Muscle of leg (tissue), 16 donors: ENCODE measurements at places on chromosomes 4 and X.

DNA sequence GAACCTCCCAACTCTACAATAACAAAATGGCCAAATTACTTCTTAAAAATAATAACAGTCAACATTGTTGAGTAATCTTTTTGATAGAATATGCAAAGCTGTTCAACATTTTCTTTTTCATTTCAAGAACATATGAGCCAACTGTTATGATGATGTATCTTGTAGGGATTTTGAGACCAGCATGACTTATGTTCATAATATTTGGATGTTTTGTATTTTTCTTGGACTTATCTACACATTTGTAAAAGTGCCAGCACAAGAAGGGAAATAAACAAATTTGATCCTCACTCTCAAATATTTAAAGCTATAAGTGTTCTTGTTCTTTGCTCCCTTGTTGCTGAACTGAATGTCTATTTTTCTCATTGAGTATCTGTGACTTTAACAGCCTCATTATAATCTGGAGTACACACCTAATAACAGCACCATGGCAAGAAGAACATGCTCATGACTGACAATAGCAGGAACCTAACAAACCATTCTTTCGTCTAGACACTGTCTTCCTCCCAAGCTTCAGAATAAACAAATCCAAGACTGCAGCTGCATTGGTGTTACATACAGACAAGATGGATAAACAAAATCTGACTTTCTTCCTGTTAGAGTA is 1049.7 kb downstream of the FAT4 start:
- DNase-seq: peak; percentile 93

DNA sequence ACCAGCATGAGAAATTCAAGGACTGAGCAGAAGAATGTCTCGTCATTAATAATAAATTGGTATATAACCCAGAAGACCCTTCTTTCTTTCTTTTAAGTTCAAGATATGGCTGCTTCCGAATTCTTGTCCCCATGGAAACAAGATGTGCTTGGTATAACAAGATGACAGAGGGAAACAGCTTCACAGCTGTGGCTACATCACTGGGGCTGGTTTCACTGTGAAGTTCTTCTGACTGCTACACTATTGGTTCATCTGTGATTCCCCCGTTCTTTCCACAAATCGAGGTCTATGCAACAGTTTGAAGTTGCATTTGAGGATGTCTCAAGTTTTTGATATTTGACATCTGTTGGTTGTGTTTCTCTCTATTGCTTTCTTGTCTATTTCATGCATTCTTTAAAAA is 12.3 kb upstream of the DTHD1 start:
- peak; percentile 25 for DNase-seq

DNA sequence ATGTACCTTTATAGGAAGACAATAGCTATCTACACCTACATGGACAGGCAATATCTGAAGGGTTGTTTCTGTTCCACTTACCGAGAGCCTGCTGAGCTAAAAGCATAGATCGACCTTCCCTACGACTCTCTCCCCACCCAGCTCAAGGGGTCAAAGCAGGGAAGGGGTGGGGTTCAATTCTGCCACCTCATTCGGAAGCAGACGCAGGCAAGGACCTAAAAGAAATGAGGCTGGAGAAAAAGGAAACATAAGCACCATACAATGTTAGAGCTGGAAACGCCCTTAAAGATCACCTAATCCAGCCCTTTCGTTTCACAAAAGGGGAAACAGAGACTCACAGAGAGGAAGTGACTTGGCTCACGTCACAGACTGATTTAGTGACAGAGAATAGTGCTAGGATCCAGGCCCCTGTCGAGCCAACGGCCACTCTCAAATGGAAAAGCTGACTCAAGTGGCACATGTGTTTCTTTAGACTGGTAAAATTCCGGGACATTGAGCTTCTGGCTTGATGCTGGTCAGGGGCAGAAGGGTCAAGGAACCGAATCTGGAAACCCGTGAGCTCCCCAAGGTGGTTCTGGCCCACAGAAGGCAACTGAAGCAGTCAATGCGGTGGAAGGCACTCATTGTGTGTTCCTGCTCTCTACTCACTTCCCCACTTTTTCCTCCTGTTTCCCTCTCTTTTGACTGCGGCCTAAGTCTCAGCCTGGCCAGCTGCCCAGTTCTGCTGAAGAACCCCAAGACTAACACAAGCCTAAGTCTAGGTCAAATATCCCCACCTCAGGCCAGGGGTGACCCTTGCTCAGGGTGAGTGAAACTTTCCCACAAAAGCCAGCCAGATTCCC is 7.5 kb downstream of the SEPTIN6 start:
- peak; percentile 84 for DNase-seq

GRCh38 chr4:77734928-77735327 is 84.2 kb downstream of the CNOT6L start:
- peak; percentile 22 for DNase-seq

DNA sequence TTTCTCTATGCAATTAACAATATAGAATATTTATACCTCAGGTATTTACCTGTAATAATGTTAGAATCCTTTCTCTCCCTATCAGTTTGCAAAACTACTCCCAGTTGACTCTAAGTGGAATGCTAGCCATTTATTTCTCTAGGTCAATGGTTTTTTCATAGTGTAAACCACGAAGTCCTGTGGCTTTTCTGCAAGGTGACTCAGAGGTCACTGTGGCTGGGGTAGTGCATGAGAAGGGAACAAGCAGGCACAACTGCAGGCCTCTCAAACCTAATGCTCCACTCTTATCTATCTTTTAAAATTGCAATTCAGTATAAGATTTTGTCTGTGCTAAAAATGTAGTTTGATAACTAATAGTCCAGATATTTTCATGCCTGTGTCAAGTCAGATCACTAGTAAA is 159.4 kb downstream of the ANTXR2 start:
- no peak for DNase-seq

- no peak for DNase-seq
These were observed 340.2 kb downstream of the GASK1B start for GRCh38 chr4:157832596-157832995.

GRCh38 chrX:9884031-9884779 is 83.0 kb upstream of the CLDN34 start:
- no peak for DNase-seq

DNA sequence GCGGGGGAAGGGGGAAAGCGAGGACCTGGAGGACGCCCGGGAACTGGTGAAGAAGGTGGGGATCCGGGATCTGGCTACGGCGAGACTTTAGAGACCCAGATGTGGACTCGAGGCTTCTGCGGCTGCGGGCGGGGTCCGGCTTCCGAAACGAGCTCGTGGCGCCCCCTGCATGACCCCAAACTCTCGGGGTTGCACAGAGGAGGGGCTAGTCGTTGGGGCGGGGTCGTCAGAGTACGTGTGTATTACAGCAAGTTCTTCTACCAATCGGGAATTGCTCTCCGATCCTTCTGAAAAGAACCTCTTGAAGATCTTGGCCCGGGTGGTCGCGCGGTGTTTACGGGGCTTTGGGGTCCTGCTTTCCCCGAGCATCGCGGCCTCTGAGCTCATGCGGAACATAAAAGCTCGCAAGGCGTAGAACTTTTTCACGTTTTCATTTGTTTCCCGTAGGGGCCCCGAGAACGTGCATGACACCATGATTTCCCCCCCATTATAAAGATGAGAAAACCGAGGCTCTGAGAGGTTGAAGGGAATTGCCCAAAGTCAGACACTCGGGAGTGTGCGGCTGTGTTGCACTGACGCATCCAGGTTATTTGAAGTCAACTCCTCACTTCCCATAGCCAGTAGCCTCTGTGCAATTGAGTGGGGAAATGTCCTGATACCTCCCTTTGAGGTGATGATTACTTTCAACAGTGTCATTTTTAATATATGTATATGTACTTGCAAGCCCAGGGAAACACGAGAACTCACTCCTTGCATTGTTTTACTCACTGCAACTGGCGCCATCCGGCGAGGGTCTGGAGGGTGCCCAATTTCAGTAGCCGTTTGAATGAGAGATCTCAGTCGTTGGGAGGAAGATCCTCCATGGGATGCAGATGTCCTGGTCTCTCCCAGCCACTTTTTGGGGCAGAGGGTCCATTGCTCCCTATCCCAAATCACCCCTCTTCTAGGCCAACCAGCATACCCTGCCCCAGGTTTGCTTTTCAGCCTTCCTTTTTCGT is at the start of gene BEND4:
Gene BEND4, minus strand, starts transcription at position 149 of the 998 bp plus-strand sequence. CDS start 512 bp downstream, outside the sequence.
- DNase-seq: peak; percentile 22

DNA sequence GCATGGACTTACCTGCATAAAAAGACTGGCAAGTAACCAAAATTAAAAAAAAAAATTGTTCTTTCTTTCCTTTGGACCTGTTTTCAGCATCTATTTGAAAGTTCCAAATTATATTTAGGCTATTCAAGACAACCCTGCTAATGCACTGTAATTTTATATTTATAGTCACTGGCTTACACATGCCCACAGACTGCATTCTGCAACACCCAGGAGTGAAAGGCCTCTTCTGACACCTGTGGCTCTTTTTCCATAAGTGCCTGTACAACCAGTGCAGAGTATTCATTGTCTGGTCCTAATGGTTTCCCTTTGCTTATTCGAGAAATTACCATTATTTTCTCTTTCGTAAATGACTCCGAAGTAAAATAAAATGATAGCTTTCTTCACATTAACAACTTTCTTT is 143.3 kb downstream of the RNF150 start:
- no peak for DNase-seq
